ENCODE measurements at places on chromosomes 2 and 18.

- DNase-seq = no peak
These were observed 177.2 kb upstream of the RAB6C start for GRCh38 chr2:129802290-129802689.

DNA sequence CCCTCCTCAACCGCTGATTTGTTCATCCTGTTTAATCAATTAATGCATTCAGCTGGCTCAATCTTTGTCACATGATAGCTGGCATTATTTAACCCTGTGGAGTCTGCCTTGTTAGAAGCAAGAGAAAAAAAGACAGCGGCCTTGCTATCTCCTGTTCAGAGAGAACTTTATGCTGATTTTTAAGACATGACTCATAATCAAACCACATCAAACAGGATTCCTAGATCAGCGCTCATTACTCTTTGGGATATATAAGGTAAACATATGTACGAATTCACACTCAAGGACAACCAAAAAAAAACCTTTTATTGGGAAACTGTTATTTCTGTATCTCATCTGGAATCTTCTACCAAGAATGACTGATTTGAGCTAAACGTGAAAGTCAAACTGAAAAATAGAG is 195.1 kb downstream of the C1D start:
- DNase-seq = no peak

DNA sequence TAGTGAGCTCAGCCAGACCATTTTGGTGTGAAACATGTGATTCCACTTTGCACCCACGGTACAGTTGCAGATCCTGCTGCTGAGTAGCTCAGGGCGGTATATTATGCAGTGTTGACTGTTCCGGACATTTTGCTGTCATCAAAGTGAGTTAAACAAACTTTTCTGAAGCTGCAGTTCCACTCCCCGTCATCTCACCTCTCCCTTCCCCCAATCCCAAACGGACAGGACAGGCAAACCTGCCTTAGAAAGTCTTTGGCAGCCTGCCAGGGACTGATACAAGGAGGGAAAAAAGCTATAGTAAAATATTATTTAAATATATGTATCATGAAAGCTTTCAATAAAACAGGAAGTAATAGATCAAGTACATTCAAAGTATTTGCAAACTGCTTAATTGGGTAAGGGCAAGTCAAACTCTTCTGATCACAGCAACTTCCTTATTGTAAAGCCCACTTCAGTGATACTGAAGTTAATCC is 35.5 kb upstream of the SP5 start:
- no peak for DNase-seq

DNA sequence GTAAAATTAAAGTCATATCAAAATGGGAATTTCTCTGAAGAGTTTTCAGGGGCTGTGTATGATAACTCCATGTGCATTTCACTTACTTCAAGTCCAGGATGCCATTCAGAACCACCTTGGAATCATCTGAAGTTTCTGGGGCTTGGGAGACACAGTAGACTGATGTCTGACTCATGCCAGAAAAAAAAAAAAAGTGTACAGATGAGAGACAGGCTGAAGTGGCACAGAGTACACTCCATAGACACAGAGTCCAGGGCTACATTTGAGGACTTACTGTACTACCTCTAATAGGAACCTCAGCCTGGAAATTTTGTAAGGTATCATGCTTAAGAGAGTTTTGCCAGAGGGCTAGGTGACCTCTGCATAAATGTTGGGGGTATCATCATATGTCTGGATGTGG is 92.0 kb downstream of the SS18 start:
- DNase-seq = no peak

DNA sequence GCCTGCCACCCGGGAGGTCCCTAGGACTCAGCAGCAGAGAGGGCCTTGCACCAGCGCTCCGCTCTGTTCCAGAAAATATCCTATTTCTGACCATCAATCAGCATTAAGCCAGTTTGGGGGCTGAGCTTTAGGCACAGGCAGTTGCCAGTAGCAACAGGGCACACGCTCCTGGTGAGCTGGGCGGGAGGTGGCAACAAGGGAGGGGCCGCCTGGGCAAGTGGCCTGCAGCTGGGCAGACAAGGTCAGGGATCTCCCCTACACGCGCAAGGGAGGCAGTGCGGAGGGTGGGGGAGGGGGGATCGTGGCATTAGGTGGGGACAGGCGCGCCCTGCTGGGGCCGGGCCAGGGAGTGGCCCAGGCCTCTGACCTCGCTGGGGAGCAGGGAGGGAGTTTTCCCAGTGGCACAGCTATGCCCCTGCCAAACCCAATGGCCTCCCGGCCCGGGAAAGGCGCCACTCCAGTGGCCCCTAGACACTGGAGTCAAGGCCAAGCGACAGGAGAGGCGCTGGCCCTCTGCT is 302.8 kb downstream of the NCKAP5 start:
- DNase-seq = peak; percentile 82

GRCh38 chr2:56465491-56465890 is 281.7 kb downstream of the CCDC85A start:
- DNase-seq = no peak

- DNase-seq = no peak
These were observed 95.4 kb downstream of the GLI2 start for GRCh38 chr2:120831086-120831485.

GRCh38 chr18:9710037-9710436 is 1.9 kb downstream of the RAB31 start:
- DNase-seq = no peak

Data from SHP77 (cell line).